ENCODE measurements at places on chromosomes 16 and 17. TPM values are rescaled to one million over a fixed set of nuclear protein-coding genes. Genes with fewer than 3 reads are reported as not detected.

Gene MT1A
- total RNA-seq = not detected

Gene DPEP3
- total RNA-seq = not detected

Gene SYCE1L
- not detected for total RNA-seq

Gene ZSCAN10
- total RNA-seq = not detected

Gene ABCC6
- total RNA-seq = 2.2 TPM

All from hair follicle dermal papilla cell (primary cell).